Activated CD8-positive, alpha-beta memory T cell treated with anti-CD3 and anti-CD28 coated beads for 1 hour (primary cell): ENCODE measurements at places on chromosomes 6 and 20.

DNA sequence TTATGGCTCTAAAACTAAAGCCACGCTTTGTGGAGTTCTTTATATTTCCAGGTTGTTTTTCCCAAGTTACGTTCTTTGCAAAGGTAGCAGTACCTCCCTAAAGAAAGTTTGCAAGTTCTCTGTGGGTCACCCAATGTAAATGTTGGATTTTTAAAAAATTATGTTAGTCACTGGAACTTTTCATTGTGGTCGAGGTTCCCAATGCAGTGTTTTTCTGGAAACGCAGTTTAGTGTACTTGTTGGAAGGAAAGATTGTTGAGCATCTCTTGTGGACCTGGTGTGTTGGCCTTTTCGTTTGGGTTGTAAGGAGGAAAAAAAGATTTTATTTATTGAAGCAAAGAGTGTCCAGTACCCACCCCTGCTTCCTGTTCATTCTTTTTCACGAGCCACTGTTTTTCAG, 1.4 kb downstream of the TOP1 start:
- DNase-seq, result no peak

DNA sequence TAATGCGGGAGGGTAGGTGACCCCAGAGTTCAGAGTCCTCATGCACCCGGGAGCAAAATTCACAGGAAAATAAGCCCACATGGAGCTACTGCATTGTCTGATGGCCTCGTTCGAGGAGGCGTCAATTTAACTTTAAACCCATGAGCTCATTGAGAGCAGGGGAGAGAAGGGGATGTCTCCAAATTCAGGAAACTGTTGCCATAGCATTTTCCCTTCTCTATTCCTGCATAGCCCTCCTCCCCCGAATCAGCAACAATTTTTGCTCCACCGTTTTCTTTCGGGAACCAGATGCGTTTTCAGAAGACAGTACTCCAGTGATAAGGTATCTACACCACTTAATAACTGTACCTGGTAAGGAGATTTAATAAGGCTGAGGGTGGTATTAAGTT, 324 bp upstream of the LAMP5 start:
- no peak for DNase-seq

DNA sequence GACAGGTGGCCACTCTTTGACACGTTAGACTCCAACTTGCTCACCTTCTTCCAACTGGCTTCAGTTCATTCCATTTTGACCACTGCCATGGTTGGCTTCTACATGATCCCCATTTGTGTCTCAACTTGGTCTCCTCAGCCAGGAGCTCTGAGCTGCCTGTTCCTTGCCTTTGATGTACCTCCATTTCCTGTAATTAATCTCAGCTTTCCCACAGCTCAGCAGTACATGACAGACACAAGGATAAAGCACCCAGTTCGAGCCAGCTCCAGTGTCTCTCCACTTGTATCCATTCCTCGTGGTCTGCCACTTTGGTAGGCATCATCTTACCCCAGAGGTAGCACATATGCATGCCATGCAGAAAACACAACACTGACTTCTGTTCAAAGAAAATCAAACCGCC, 161.0 kb downstream of the TSHZ2 start:
- DNase-seq, result no peak

DNA sequence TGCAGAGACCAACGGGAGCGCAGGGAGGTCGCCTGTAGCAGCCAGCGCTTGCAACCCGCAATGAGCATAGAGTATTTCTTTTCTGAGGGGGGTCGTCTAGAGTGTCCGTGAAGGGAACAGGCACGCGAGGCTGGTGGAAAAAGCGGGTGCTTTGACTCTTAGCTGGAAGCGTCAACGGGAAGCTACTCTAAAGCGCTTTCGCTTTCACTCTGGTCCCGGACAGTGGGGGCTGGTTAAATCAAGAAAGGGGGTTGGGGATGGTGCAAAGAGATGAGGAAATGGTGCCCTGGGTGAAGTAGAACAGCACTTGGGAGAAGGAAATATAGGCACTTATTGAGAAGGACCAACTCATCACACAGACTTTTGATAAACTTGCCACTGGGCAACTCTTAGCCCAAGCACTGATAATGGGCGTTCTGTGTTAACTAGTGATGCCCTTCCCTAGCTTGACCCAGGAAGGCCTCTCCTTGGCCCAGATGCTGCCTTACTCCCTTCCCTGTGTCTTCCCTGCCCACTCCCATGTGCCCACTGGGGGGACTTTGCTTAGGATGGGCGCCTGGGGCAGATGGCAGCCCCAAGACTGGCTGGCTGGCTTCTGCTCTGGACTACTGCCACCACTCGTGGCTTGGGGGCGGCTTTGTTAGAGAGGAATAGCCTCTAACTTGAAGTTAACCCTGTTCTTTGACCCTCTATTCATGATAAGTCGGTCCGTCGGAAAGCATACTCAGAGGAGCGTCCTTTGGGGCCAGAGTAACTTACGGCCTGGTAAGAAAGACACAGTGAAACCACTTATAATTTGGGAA, 585 bp downstream of the PSMB9 start:
- DNase-seq, result no peak

DNA sequence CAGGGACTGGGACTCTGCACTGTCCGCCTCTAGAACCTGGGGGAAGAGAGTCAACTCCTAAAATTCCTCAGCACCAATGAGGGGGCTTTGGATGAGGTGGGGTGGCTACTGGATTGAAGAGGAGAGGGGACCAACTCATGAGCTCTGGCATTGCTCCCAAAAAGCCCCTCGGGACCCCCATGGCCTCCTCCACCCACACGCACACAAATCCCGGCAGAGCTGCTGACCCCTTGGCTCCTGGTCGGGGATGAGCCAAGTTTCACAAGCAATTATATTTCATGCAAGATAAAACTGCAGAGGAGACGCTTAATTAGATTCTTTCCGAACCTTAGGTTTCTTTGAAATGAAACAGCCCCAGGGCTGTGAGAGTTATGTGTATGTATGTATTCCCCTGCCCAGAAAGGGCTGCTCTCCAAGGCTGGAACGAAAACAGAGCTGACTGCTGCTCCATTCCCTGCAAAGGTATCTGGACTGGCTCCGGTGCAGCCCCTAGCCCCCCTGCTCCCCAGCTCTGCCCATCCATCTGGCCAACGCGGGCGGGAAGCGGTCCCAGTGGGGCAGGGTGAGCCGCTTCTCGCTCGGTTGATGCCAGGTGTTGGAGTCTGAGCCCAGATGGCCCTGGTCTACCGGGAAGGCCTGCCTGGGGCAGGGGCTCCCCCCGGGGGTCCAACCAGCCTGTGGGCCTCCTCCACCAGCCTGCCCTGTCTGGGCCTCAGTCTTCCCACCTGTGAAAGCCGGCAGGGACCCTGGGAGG, 46.8 kb upstream of the STX16 start:
- DNase-seq, result no peak

- no peak for DNase-seq
These were observed 36.0 kb downstream of the ADNP start for GRCh38 chr20:50895111-50895830.

DNA sequence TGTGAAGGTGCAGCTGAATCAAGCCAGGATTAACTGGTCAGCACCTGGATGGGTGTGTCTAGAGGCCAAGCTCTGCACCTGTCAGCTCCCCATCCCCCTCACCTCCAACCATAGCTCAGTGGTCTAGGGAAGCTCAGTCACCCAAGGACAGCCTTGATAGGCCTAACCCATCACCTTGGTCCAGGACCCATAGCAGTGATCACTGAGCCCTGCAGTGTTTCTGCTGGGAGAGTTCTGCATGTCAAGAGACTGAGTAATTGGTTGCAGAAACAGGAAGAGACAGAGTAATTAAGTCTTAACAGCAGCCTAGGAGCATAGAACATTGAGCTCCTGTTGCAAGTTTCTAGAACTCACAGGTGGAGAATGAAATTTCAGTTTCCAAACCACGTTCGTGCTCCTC, 18.7 kb upstream of the RALGAPB start:
- no peak for DNase-seq

DNA sequence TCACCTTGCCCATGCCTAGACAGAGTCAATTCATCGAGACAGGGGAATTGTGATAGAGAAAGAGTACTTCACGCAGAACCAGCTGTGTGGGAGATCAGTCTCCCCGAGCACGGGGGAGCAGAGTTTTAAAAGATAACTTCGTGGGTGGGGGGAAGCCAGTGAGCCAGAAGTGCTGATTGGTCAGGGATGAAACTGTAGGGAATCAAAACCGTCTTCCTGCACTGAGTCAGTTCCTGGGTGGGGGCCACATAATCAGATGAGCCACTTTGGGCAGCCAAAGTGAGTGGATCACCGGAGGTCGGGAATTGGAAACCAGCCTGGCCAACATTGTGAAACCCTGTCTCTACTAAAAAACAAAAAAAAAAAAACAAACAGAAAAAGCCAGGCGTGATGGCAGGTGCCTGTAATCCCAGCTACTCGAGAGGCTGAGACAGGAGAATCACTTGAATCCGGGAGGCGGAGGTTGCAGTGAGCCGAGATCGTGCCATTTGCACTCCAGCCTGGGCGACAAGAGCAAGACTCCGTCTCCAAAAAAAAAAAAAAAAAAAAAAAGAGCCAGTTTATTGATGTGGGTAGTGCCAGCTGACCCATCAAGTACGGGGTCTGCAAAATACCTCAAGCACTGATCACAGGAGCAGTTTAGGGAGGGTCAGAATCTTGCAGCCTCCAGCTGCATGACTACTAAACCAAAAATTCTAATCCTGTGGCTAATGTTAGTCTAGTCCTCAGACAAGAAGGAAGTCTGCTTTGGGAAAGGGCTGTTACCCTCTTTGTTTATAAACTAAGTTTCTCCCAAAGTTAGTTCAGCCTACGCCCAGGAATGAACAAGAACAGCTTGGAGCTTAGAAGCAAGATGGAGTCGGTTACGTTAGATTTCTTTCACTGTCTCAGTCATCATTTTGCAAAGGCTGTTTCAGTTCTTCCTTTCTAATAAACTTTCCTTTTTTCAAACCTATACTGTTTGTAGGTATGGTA, 3.9 kb upstream of the TRIM39 start:
- DNase-seq, result no peak

- DNase-seq, result no peak
These were observed 411.5 kb downstream of the TENT5A start for GRCh38 chr6:81340946-81341345.

DNA sequence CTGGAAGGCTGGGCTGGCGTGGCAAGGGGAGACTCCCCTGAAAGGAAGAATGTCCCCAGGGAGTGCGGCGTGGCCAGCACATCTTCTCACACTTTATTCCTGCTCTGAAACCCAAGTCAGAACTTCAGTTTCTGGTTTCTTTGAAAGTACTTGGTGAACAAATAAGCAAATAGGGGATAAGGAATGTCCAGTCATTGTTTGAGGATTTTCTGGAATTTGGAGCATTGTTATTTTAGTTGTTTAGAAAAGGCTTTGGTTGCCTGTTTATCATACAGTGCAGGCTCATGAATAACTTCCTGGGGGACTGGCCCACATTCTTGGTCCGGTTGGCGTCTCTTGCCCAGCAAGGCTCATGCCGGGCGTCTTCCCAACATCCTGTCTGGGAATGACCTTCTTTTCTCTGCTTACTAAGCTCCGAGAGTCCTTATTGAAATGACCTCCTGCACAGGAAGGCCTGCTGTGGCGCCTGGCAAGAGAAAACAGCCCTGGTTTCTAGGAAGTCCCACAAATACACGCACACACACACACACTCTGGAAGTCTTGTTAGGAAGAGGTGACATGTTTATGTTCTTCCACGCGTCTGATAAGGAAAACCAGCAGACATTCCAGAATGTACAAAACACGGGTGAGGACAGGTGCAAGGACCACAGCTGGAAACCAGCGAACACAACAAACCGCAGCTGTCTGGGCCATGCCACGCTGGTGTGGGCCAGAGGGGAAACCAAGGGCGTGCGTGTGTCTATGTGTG, 71.9 kb downstream of the TMEM170B start:
- DNase-seq, result no peak

DNA sequence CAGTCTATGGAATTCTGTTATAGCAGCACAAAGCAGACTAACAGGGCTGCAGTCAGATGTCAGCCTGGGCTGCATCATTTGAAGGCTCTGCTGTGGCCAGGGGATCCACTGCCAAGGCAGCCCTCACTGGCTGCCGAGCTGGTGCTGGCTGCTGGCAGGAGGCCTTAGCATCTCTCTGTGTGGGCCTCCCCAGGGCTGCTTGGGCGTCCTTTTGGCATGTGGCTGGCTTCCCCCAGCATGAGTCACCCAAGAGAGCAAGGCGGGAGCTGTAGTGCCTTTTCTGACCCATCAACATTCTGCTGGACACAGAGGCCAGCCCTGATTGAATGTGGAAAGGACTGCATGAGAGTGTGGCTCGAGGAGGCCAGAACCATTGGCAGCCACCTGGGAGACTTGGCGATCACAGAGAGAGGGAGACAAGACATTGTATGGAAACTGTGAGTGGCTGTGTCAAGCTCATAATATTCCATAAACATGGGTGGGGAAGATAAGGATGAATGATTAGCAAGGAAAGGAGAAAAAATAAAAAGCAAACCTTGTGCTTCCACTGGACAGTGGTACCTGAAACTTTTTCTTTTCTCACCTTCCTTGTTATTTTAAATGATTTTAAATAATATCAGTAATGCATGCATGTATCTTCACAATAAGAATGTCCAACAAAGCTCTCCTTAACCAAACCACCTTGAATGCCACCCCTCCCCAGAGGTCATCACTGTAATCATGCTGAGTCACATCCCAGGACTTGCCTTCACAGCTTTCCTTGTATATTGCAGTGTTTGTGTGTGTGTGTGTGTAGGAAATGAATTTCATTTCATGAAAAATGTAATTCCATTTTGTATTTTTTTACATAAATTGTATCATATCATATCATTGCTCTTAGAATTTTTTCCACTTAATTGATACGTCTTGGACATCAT, 55.0 kb upstream of the VSX1 start:
- no peak for DNase-seq

GRCh38 chr6:41648921-41649320, 10.7 kb downstream of the MDFI start:
- no peak for DNase-seq

DNA sequence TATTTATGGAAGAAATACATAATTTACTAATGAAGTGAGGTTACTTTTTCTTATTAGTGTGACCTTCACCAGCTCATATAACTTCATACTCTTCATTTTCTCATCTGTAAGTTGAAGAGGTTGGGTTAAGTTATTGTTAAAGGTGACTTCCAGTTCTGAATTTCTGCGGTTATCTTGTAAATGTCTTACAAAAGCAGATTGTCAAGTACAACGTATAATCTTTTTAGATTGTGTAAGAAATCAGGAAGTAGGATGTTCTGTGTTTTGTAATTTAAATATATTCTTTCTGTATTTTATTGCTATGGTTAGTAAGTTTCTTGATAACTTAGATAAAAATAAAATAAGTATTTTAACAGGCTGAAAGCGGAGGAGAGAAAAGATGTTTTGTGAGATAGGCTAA, 12.0 kb downstream of the WTAP start:
- no peak for DNase-seq

DNA sequence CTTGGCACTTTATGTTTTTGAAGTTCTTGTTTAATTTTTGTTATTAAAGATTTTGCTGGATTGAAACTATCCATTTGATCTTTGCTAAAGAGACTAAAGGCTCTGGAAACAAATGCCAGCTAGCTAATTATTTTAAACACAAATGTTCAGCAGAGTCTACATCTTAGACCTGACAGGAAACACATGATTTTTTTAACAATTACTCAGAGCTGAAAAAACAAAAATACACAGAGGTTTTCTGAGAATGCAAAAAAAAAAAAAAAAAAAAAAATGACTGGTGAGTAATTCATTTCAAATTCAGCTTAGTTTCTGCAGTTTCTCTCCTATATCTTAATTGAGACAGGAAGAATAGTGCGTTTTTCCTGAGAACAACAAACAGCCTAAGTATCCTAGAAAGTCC, 448.0 kb downstream of the TENT5A start:
- DNase-seq, result no peak

GRCh38 chr6:41759905-41760579, 12.8 kb upstream of the PGC start:
- no peak for DNase-seq
